Mesothelial cell of epicardium (in vitro differentiated cells): ENCODE measurements at places on chromosomes 3 and 15.

GRCh38 chr15:62888623-62889022 is 153.9 kb upstream of the TPM1 start:
- H3K36me3 ChIP-seq: no peaks in the 10 kb centered on the region
- peaks cover 43% of the 10 kb centered on the region for H3K4me1 ChIP-seq
- DNase-seq: no peak
- H3K27ac ChIP-seq: no peak overlapping the region
- no peaks in the 10 kb centered on the region for H3K27me3 ChIP-seq

DNA sequence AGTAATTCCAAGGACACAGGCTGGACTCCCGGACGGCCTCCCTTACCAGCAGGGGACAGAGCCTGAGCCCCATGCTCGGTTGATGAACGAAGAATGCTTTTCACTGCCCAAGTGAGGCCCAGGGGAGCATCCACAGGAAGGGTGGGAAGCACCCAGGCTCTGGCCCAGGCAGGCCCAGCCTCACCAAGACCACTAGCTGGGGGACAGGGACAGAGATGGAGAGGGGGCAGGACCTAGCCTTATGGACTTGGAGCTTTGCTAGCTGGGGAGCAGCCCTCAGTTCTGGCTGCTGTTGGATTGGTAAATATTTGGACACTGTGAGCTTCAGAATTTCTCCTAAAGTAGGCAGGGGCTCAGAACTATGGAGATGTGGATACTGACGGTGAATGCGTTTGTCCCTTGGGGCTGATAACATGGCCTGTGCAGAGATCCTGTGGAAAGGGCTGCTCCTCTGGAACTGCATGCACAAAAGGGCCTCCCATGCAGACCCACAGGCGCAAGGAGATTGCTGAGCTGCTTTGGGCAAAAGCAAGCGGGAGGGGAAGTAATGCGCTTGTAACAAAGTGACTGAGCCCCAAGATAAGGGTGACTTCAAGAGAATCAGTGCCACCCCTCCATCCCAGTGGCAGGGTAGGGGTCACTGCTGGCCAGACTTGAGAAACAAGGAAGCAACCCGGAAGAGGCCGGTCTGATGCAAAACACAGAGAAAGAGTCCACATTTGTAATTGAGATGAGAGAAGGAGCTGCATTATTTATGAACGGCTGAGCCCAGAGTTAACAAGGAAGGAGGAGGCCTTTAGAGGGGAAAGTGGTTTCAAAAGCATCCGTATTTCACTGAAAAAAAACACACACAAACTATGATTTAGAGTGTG is 70.1 kb upstream of the MEF2A start:
- peaks cover 6% of the 10 kb centered on the region for H3K27me3 ChIP-seq
- H3K27ac ChIP-seq: peak overlapping the region; percentile 82
- H3K4me1 ChIP-seq: peaks cover 8% of the 10 kb centered on the region
- H3K4me3 ChIP-seq: no peak overlapping the region

GRCh38 chr15:66734961-66735908 is 33.2 kb downstream of the SMAD6 start:
- peaks cover 18% of the 10 kb centered on the region for H3K36me3 ChIP-seq
- no peak overlapping the region for H3K4me3 ChIP-seq
- no peaks in the 10 kb centered on the region for H3K27me3 ChIP-seq
- peaks cover 68% of the 10 kb centered on the region for H3K4me1 ChIP-seq

DNA sequence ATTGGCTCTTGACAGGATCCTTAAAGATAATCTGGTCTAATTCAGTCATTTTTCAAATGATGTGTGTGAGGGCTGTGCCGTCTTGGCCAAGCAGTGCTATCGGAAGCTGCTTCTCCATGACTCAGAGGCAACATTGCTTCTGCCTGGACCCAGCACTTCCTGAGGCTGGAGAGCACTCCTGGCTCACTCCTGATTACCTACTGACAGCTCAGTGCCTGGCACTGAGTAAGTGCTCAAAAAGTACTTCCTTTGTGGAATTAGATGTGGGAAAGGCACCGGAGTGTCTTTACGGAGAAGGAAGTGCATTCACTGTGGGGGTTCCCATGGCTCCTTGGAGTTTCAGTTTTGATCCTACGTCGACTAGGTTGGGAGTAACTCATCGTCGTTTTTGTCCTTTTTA is 86.9 kb upstream of the UBE3A start:
- H3K36me3 ChIP-seq: no peaks in the 10 kb centered on the region
- no peak for DNase-seq
- H3K4me1 ChIP-seq: no peaks in the 10 kb centered on the region
- no peak overlapping the region for H3K4me3 ChIP-seq
- H3K27ac ChIP-seq: no peak overlapping the region

GRCh38 chr3:183385698-183386613 is 42.5 kb downstream of the MCF2L2 start:
- no peak overlapping the region for H3K4me3 ChIP-seq
- H3K27ac ChIP-seq: peak overlapping the region; percentile 80
- no peaks in the 10 kb centered on the region for H3K27me3 ChIP-seq
- H3K4me1 ChIP-seq: peaks cover 16% of the 10 kb centered on the region
- DNase-seq: no peak

GRCh38 chr3:98596087-98596486 is 2.7 kb upstream of the CPOX start:
- H3K27me3 ChIP-seq: peaks cover 6% of the 10 kb centered on the region
- no peak overlapping the region for H3K27ac ChIP-seq
- H3K36me3 ChIP-seq: no peaks in the 10 kb centered on the region
- no peak overlapping the region for H3K4me3 ChIP-seq

DNA sequence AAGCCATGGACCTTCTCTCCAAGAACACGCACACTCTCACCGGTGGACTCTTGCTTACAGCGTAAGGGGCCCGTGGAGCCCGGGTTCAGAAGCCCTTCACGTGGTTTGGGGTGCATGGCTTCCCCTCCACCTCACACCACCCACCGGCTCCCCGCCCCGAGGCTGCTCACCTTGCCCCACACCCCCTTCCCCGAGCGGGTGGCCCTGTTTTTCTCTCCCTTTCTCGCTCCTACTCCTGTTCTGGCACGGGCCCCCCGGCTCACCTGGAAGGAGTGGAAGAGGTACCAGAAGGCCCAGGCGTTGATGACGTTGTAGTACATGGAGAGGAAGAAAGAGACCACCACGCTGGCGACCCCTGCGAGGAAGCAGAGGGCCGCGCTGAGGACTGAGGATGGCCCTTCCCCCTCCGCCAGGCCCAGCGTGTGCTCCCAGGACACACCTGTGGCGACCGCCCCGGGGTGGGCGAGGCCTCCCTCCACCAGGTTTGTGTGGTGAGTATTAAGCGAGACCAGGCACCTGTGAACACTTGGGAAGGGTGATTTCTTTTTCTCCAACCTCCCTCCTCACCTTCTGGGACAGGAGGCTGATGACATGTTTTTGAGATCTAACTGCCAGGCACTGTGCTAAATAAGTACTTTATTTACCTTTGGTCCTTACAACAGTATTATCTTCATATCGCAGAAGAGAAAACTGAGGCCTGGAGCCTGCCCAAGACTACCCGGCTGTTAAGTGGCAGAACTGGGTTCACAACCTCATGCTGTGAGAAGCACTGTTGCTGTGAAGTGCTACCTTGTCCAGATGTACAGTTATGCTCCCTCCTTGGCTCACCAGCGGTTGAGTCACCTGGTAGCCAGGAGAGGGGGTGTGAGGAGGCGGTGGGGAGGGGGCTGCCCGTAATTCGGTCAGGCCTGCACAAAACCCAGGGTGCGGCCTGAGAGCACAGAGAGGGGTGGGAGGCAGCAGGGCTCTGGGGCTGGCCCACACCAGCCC is 16.3 kb downstream of the SLC6A20 start:
- peaks cover 23% of the 10 kb centered on the region for H3K27me3 ChIP-seq
- no peak overlapping the region for H3K4me3 ChIP-seq
- H3K36me3 ChIP-seq: no peaks in the 10 kb centered on the region
- H3K27ac ChIP-seq: no peak overlapping the region
- H3K4me1 ChIP-seq: no peaks in the 10 kb centered on the region

- no peak for DNase-seq
- no peak overlapping the region for H3K27ac ChIP-seq
- H3K4me1 ChIP-seq: peaks cover 2% of the 10 kb centered on the region
- H3K36me3 ChIP-seq: peaks cover 2% of the 10 kb centered on the region
These were observed 143.0 kb upstream of the RGMA start for GRCh38 chr15:93231994-93232393.

- no peak for DNase-seq
- no peaks in the 10 kb centered on the region for H3K36me3 ChIP-seq
- H3K4me1 ChIP-seq: peaks cover 10% of the 10 kb centered on the region
- H3K27me3 ChIP-seq: peaks cover 4% of the 10 kb centered on the region
These were observed 53.7 kb upstream of the MEF2A start for GRCh38 chr15:99511866-99512661.

GRCh38 chr15:61102281-61102680 is 126.8 kb downstream of the RORA start:
- no peak for DNase-seq
- peaks cover 18% of the 10 kb centered on the region for H3K4me1 ChIP-seq
- no peak overlapping the region for H3K4me3 ChIP-seq
- no peak overlapping the region for H3K27ac ChIP-seq

GRCh38 chr3:193731656-193732055 is 138.6 kb downstream of the OPA1 start:
- peaks cover 7% of the 10 kb centered on the region for H3K4me1 ChIP-seq
- no peak for DNase-seq
- no peaks in the 10 kb centered on the region for H3K36me3 ChIP-seq
- H3K27ac ChIP-seq: no peak overlapping the region

DNA sequence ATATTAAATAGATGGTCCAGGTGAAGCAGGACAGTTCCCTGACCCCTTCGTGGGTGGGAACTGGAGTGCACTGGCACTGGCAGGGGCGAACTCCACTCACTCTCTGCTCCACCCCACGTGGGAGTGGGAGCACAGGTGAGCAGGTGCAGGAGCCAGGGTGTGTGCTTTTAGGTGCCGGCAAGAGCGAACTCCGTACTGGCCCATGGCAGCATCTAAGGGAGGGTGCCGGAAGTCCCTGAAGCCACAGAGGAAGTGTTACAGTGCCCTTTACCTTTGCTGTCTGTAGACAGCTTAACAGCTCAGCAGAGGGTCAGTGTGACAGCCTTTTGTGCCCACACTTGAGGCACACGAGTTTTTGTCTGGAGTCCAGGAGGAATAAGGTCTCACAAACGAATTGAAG is 26.7 kb upstream of the PIAS1 start:
- H3K27me3 ChIP-seq: no peaks in the 10 kb centered on the region
- no peak for DNase-seq
- peaks cover 7% of the 10 kb centered on the region for H3K4me1 ChIP-seq
- no peak overlapping the region for H3K4me3 ChIP-seq

- H3K4me1 ChIP-seq: peaks cover 20% of the 10 kb centered on the region
- no peaks in the 10 kb centered on the region for H3K36me3 ChIP-seq
- H3K27me3 ChIP-seq: peaks cover 4% of the 10 kb centered on the region
- no peak overlapping the region for H3K4me3 ChIP-seq
- DNase-seq: no peak
- no peak overlapping the region for H3K27ac ChIP-seq
These were observed 162.9 kb downstream of the TIGIT start for GRCh38 chr3:114456742-114457141.

DNA sequence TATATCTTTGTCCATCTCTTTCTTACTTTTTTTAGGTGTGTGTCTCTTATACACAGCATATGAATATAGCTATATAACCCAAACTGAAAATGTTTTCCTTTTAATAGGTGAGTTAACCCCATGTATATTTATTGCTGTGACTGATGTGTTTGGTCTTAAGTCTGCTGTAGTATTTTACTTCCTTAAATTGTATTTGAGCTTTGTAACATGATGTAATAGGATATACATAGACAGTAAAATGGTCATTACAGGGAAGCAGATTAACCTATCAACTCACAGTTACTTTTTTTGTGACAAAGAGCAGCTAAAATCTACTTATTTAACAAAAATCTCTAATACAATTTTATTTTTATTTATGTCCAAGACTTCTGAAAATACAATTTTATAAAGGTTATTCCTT is 51.8 kb upstream of the CDAN1 start:
- H3K27me3 ChIP-seq: no peaks in the 10 kb centered on the region
- no peaks in the 10 kb centered on the region for H3K4me1 ChIP-seq
- no peak overlapping the region for H3K4me3 ChIP-seq
- H3K36me3 ChIP-seq: peaks cover 2% of the 10 kb centered on the region
- H3K27ac ChIP-seq: no peak overlapping the region

GRCh38 chr15:60844511-60845174 is 365.7 kb upstream of the ICE2 start:
- no peak for DNase-seq
- no peak overlapping the region for H3K27ac ChIP-seq
- H3K36me3 ChIP-seq: peaks cover 4% of the 10 kb centered on the region
- H3K4me3 ChIP-seq: no peak overlapping the region
- no peaks in the 10 kb centered on the region for H3K4me1 ChIP-seq

DNA sequence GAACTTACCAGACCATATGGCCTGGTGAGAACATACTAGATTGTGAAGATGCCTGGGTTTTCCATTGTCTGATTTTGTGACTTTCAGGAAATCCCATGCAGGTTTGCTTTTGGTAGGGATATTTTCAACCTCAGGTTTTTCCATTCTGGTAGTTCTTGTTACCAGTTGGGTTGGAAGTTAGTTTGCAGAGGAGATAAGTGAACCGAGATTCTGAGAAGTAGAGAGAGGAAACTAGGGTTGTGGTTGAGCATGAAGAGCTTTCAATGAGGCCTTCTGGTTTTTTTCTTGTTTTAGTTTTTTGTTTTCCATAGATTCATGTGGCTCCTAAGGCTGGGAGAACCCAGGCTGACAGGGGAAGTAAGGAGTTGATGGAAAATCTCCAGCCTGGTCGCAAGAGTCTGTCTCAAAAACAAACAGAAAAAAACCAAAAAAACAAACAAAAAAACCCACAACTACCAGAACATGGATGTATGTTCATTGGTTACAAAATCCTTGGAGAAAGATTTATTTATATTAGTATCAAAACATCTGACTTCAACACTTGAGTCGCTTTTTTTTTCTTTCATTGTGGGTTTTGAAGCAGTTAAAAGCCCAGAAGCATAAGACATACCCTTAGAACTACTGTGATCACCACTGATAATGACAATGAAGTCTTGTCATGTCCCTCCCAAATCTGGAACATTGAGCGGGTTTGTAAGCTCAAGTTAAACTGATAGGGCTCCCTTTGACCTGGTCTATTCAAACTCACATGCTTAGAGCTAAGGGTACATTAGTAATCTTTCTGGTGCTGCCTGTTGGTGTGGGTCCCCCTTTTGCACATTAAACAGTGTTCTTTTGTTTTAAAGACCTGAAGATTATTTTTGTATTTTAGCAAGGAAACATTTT is 3.2 kb downstream of the GPR171 start:
- no peak overlapping the region for H3K27ac ChIP-seq
- H3K27me3 ChIP-seq: no peaks in the 10 kb centered on the region
- no peaks in the 10 kb centered on the region for H3K36me3 ChIP-seq
- DNase-seq: no peak
- H3K4me1 ChIP-seq: peaks cover 1% of the 10 kb centered on the region

DNA sequence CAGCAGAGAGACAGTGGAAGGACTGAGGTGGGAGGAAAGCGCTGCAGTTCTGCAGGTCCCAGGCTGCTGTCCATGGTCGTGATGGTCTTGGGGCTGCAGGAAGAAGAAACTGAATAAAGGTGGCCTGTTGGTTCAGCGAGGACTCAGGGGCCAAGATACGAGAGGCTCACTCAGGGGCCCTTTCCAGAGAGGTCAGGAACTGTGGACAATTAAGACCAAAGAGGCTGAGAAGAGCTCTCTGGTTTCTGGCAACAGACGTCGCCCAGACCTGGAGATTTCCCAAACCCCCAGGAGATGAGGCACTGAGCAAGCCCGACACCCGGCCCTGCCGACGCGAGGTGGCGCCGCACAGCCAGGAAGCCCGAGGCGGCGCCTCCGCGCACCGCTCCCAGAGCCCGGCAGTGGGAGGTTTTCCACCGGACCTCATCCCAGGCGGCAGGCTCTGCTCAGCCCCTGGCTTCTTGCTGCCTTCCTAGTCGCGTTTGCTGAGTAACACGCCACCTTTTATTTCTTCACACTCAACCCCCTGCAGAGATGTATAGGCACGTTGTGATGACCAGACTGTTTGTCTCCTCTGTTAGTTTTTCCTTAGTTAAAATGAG is 56.4 kb upstream of the ARRDC4 start:
- peaks cover 50% of the 10 kb centered on the region for H3K27me3 ChIP-seq
- H3K4me1 ChIP-seq: no peaks in the 10 kb centered on the region
- peak; percentile 83 for DNase-seq
- no peaks in the 10 kb centered on the region for H3K36me3 ChIP-seq
